Stimulated activated CD8-positive, alpha-beta memory T cell treated with anti-CD3 and anti-CD28 coated beads, Interleukin-4, amount 100 ng/mL, for 1 hour (primary cell): ENCODE measurements at places on chromosomes 1 and 21.

- no peak for DNase-seq
Measured at GRCh38 chr1:180345148-180345547, 115.1 kb downstream of the LHX4 start.

- DNase-seq = no peak
Measured at GRCh38 chr1:214289574-214290272, 8.8 kb downstream of the SMYD2 start.

GRCh38 chr1:71850936-71851335 is 431.4 kb downstream of the NEGR1 start:
- DNase-seq = no peak

DNA sequence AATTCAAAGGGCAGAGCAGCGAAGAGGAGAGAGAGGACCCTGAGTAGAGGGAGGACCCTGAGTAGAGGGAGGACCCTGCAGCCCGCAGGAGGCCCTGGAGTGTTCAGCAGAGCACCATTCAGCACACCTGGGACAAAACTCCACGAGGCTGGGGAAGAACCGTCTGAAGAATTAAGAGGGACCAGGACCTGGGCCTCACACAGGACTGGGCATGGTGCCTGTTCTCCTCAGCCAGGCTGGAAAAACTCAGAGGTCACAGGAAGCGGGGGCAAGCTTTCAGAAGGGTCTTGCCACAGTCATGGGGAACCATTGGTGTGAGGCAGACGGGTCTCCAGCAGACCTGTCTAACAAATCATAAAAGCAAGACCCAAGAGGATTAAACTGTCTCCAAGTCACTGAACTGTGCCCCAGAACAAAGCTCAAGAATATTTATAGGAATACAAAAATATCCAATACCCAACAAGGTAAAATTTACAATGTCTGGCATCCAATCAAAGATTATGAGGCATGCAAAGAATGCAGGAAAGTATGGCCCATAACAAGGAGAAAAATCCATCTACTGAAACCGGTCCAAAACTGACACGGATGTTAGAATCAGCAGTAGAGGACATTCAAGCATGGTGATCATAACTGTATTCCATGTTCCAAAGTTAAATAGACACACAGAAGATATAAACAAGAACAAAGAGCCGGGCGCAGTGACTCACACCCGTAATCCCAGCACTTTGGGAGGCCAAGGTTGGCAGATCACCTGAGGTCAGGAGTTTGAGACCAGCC is 30.6 kb downstream of the MORN1 start:
- no peak for DNase-seq

DNA sequence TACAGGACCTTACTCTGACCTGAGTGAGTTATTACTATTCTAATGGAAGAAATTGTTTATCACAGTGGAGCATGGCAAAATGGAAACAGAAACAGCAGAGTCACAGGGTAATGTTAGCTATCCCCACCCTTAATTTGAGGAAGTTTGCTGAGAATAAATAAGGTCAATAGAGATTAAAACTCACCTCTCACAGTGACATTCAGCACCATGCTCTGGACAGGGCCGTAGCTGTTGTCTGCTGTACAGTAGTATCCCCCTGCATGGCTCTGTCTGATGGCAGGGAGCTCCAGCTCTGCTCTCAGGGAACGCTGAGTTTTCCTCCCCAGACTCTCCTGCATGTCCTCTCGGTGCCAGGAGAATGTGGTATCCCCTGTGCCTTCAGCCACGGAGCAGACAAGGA is 11.9 kb downstream of the FCRL4 start:
- DNase-seq = no peak

DNA sequence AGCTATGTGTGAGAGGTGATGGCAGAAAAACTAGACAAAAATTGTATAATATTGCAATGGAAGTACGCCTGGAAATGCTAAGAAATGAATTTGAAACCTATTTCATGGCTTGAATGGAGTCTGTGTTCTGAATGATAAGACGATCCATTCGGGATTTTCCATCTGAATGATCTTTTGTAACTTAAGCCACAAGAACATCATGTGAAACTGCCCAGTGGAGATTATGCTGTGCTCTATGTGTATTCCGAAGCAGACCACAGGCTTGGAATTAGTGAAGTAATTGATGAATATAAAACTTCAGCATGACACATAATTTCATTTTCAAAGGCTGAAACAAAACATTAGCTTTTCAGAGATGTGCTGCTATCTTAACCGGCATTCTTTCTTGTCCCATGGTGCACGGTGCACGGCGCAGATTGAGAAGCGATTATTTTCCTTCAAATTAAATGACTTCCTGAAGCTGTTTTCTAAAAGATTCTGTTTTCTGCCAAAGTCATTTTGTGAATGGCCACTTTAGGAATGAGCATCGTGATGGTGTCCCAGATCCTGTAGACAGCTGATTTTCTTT is 652.9 kb downstream of the PLA2G4A start:
- no peak for DNase-seq

- DNase-seq = no peak
Measured at GRCh38 chr1:24266398-24266941, 52.7 kb upstream of the GRHL3 start.

DNA sequence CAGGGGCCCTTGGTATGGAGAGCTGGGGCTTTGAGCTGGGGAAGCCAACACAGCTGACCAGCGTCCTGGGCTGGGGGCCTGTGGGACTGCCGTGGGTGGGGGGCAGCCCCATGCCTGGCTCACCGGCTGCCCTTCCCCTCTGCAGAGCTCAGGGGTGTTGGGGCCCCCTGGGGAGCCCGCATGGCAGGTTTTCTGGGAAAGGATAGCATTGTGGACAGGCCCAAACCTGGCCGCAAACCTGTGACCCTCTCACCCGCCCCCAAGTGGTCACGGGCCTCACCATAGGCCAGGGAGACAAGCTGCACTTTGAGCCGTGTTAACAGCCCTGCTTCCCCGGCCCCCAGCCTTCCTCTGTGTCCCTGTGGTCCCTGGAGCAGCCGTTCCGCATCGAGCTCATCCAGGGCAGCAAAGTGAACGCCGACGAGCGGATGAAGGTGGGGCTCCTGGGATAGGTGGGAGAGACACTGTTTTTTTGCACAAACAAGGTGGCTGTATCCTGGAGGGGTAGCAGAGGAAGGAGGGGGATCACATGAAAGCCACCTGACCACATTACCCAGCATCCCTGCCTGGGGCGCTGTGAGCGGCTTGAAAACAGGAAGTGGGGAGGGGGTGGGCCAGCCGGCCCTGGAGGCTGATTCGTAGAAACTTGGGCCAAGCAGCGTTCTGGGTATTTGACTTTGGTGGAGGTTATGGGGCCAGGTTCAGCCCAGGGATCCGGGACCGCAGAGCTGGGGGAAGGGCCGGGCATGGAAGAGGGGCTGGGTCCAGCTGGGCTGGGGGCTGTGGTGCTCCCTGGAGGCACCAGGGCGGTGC is 65.9 kb downstream of the PIK3CD start:
- peak; percentile 62 for DNase-seq

DNA sequence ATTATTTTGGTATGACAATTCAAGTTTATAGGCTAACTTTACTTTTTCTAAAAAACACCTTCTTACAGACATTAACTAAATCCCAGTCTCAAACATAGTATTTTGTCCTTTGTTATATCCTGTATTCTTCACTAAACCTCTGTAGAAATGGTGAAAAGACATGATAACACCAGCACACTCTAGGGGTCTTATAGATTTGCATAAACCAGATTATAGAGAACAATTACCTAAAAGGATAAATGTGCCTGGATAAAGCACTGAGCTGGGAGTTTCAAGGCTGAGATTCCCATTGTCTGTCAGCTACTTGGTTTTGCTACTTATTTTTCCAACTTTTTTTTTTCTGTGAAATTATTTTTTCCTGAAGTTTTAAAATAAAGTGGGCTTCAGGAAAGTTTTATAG is 1288.6 kb upstream of the TMPRSS15 start:
- no peak for DNase-seq
